ENCODE measurements at places on chromosomes 11 and 22. TPM values are rescaled to one million over a fixed set of nuclear protein-coding genes. Genes with fewer than 3 reads are reported as not detected.
A peak's percentile ranks its signal among the peaks of the same experiment; 100 is the strongest.

NXPE1 gene
- total RNA-seq: not detected

DNA sequence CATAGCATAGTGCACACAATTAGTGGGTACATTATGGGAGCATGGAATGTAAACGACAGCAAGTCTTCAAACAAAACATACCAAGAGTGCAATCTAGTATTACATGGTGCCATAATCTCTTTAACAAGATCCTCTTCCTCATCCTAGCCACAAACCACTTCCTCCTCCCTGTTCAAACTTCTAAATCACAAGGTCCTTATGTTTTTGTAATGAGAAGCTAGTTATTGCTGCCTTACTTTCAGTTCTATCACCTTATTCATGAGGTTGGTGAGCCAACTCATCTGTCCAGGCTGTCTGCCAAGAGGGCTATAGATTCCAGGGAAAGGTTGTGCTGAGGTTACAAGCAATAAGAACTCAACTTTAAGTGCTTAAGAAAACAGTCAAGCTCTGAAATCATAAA, 195.4 kb upstream of the ARHGAP20 start:
- DNase-seq: no peak

- peak; percentile 67 for DNase-seq
Observed at GRCh38 chr22:33274214-33275072, 216.3 kb upstream of the SYN3 start.

- DNase-seq: no peak
Observed at GRCh38 chr11:69213964-69214363, 58.2 kb downstream of the SMIM38 start.

OSM gene
- not detected for total RNA-seq

DNA sequence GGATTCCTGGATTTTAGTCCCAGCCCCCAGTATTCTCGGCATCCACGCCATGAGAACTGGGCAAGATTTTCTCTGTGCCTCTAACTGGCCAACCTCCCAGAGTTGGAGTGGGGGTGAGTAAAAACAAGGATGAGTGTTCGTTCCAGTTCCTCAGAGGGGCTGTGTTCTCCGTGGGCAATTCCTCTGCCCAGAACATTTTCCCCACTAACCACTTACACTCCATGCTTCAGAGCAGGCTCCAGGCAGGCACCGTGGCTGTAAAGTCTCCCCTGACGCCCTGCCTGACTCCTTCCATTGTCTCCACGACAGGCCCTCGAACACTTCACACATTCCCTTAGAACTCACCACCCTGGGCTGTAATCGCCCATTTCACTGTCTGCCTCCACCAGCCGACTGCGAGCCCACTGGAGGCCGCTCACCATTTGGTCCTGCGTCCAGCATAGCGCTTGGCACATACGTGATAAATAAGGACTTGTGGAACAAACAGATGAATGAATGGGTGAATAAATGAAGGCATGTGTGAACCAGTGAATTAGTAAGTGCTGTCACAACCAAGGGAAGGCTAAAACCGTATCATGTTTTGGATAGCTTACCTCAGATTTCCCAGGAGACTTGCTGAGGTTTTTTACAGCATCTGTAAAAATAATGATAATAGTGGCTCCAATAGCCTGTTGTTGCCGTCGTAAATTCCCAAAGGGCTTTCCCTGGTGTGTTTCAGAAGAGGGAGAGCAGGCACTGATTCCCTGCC, 6.1 kb downstream of the APLNR start:
- no peak for DNase-seq

GRCh38 chr11:61023086-61023965, 51.8 kb downstream of the CD6 start:
- no peak for DNase-seq

DNA sequence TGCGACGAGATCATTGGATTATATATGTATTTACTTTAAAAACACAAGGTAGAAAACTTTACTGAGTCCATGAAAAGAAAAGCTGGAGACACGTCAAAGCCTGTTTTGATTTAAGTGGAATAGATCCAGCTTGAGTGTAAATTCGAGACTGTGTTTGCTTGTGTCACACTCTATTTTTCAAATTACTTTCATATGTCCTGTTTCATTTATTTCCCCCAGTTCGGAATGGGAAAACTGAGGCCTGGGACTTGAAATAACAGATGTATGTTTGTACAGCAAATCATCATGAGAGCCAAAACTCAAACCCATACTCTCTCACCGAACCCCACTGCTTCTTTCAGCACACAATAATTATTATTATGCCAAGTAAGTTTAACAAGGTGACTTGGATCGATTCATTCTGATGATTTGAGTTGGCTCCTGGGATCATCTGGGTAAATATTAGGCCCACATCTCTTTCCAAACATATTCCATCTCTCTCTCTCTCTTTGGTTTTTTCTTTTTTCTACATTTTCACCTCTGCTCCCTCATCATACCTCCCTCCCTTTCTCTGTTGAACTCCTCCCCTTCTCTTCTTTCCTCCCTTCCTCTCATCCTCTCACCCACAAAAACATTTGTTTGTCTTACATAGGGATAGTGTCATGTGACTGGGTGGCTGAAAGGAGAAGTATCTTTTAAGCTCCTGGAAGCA, 21.2 kb downstream of the FZD4 start:
- DNase-seq: no peak

DNA sequence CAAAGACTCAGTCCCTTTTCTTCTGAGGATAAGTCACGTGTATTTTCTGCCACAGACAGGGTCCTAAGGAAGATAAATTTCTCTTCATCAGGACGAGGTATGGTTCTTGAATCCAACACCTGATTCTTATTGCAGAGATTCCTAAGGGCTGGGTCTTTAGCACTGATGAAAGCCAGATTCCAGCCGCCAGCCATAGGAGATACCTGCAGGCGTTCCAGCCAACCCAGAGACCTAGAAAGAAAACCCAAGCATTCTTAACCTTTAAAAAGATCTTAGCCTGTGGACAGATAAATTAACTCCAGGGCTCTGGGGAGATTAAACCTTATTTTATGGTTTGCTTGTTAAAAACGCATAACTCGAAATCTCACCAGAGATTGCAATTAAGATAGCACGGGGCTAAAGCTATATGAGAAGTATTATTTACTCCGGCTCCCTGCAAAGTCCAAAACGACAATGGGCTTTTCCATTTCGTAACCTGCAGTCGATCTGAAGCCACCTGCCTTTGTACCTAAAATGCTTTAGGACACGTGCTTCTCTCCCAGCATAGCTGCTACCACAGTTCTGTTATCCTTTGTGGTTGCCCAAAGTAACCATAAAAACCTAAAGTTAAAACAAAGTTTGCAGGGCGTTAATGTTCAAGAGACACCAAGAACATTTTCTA, 104.5 kb downstream of the NXPE2 start:
- no peak for DNase-seq

MPZL3 gene
- 0.42 TPM for total RNA-seq

DNA sequence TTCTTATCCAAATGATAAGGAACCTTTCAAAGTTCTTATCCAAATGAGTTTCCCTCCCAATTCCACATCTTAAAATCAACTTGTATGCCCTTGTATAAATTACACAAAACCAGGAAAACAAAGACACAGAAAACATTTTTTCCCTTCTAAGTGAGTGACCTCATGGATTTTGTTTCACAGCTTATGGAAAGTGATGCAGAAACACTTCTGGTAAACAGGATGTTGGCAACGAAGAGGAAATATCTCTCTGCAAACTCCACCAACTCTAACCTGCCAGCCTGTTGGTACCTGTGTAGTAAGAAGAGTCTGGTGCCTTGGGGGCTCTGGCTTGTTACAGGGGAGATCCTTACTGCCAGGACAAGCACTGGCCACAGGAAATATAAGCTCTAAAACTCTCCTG, 57.0 kb downstream of the CELSR1 start:
- no peak for DNase-seq

DNA sequence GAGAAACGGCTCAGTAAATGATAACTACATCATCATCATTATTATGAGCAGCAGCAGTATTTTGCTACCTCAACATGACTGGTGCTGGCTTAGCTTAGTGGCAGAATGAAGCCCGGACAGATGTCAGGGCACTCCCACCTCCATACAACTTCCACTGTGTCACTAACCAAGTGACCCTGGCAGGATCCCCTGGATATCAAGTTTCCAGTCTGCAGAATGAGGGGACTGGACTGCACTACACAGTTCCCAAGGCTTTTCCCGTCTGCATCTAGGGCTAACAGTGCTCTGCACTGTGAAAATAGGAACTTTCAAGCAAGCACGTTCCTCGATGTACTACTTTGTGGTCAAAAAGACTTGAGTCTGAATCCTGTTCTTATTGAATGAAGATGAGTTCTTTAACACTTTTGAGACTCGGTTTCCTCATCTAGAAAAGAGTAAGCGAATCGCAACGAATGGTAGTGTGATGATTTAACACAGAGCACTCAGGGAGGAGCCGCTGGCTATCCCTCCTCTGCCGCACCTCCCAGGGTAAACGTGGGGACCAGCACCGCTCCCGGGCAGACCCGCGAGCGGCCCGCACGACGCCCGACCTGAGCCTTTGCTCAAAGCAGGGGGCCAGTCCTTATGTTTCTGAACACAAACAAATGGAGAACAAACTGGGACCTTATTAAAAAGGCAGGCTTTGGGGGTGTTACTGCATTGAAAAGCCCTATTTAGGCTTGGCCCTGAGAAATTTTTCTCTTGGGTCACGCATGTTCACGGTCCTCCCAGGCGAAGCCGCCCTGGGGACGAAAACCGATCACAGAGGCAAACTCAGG, 910 bp downstream of the CLTCL1 start:
- DNase-seq: peak; percentile 63

LRRC32 gene
- 0.63 TPM for total RNA-seq

DNA sequence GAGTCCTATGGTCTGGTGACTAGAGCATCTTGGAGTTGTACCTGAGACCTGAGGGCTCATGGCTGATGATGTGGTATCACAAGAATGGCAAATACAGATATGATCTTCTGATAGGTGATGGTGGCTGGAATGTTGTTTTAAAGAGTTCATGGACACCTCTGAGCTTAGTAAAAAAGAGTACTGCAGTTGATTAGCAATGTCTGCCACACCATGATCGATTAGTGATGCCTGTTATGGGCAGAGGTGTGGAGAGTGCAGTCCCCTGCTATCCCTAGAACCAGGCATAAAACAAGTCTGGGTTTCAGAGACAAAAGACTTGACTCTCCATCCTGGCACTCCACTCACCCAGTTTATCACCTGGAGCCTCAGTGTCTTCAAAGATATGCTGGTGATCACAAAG, 1.4 kb upstream of the BATF2 start:
- no peak for DNase-seq

GRCh38 chr11:64186492-64187165, 658 bp downstream of the STIP1 start:
- DNase-seq: no peak

CSF2RB gene
- total RNA-seq: not detected

ENTHD1 gene
- total RNA-seq: not detected

GRCh38 chr11:85572056-85572455, 55.1 kb downstream of the DLG2 start:
- no peak for DNase-seq

BCO2 gene
- 1.5 TPM for total RNA-seq

DNA sequence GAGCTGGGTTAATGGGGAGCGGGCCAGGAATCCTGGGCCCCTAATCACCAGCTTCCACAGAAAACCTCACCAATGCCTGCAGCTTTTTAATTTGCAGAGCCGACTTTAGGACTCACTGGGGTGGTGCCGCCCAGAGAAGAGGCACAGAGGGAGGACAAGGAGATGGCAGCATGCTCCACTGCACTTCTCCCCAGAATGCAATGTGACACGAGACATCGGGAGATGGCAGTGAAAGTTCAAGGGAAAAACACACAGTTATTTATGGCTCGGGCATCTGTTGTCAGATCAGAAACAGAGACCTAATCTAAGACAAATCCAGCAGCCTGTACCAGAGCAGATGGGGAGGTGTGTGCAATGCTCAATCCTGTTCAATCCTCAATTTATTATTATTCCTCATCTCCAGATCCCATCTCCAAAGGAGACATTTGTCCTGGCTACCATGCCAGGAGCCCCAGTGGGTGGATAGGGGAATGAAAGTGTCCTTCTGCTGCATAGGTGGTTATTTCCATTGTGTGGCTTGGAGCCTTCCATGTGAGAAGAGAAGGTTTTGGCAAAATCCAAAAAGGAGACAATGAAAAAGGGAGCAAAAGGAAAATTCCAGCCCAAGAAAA, 250.0 kb downstream of the NXPE2 start:
- no peak for DNase-seq

MS4A3 gene
- not detected for total RNA-seq

- peak; percentile 55 for DNase-seq
Observed at GRCh38 chr11:67452141-67452952, at the start of gene GPR152. Gene GPR152, minus strand, starts transcription at chr11:67452729. Its CDS starts 5 bp downstream, at chr11:67452724.

DNA sequence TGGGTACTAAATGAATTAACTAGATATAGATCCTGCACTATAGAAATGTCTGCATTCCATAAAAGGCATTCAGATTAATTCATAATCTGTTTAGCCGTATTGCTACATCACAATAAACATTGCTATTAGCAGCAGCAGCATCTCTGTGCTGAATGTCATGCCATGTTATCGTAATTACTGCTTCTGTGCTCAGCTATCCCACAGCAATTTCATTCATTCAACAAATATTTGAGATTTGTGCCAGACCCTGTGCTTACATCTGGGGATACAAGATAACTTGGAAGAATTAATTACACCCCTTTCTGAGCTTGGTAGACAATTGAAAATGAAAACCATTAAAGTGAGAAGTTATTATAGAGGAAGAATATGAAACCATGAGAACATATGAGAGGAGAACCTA, 185.8 kb upstream of the C11orf87 start:
- no peak for DNase-seq

TPBGL gene
- not detected for total RNA-seq

OR4D5 gene
- total RNA-seq: not detected

DNA sequence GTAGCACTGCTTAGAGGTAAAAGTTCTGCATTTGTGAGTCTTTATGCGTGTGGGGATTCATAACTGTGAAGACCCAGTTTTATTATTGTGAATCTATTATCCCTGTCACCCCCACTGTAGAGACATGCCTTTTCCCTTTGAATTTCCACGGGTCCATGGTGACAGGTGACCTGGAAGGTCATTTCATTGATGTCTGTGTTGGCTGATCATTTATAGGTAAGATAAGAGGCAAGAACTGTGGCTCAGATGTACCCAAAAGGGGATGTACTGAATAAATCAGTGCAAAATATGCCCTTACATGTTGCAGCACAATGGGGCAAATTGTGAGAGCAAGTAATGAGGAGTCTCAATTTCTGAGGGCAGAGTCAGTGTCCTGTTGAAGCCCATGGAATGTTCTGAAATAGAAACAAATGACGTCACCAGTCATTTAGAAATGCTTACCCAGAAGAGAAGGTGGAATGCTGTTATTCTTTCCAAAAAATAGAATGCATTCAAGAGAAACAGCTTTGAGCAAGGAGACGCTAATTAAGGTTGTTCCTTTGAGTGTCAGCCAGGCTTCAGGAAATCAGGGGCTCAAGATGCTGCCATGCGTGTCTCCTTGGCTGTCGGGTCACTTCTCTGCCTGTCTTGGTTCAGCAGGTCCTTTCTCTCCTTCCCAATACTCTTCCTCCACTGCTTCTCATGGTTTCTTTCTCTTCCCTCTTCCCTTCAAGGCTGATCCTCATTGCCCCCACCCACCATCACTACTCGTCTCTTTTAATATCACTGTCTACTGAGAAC, 118.7 kb upstream of the E2F8 start:
- DNase-seq: no peak

- DNase-seq: no peak
Observed at GRCh38 chr11:130882138-130882551, 34.1 kb downstream of the SNX19 start.

Measured in H7 (cell line).